ENCODE measurements at places on chromosomes 6 and 20.

GRCh38 chr6:5626727-5627426 lies 365.6 kb downstream of the FARS2 start:
- peak overlapping the region; percentile 24 for H3K4me3 ChIP-seq
- H3K4me1 ChIP-seq, result peaks cover 42% of the 10 kb centered on the region
- peak; percentile 47 for DNase-seq
- peak overlapping the region; percentile 93 for H3K27ac ChIP-seq
- H3K36me3 ChIP-seq, result peaks cover 11% of the 10 kb centered on the region

DNA sequence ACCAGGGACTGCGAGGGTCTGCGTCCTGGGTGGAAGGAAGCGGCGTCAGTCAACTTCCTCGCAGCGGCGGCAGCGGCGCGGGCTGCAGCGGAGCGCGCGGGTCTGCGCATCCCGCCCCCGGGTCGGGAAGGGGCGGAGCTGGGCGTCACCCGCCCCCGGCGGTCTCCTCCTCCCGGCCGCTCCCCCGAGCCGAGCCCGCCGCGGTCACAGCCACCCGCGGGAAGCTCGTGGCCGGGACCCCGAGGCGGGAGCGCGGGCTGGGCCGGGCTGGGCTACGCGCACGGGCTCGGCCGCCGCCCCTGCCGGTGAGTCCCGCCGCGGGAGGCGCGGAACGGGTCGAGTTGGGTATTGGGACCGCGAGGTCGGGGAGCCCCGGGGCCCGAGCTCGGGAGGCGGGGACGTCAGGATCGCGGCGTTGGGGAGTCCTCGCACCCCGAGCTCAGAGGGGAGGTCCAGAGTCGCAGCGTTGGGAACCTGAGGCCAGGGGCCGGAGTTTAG lies at the start of gene PAQR8:
PAQR8 (plus strand) TSS at position 207 of the 498 bp plus-strand sequence. CDS start 41,063 bp downstream, outside the sequence.
- peak; percentile 75 for DNase-seq
- H3K4me1 ChIP-seq, result peaks cover 40% of the 10 kb centered on the region
- H3K27ac ChIP-seq, result peak within 1 kb of the TSS; percentile 95
- peak within 1 kb of the TSS; percentile 99 for H3K4me3 ChIP-seq
- peaks cover 27% of the 10 kb centered on the region for H3K36me3 ChIP-seq

- peaks cover 3% of the 10 kb centered on the region for H3K4me1 ChIP-seq
- no peaks in the 10 kb centered on the region for H3K36me3 ChIP-seq
- H3K27ac ChIP-seq, result no peak overlapping the region
These were observed 139.1 kb downstream of the COL9A1 start for GRCh38 chr6:70163795-70164194.

DNA sequence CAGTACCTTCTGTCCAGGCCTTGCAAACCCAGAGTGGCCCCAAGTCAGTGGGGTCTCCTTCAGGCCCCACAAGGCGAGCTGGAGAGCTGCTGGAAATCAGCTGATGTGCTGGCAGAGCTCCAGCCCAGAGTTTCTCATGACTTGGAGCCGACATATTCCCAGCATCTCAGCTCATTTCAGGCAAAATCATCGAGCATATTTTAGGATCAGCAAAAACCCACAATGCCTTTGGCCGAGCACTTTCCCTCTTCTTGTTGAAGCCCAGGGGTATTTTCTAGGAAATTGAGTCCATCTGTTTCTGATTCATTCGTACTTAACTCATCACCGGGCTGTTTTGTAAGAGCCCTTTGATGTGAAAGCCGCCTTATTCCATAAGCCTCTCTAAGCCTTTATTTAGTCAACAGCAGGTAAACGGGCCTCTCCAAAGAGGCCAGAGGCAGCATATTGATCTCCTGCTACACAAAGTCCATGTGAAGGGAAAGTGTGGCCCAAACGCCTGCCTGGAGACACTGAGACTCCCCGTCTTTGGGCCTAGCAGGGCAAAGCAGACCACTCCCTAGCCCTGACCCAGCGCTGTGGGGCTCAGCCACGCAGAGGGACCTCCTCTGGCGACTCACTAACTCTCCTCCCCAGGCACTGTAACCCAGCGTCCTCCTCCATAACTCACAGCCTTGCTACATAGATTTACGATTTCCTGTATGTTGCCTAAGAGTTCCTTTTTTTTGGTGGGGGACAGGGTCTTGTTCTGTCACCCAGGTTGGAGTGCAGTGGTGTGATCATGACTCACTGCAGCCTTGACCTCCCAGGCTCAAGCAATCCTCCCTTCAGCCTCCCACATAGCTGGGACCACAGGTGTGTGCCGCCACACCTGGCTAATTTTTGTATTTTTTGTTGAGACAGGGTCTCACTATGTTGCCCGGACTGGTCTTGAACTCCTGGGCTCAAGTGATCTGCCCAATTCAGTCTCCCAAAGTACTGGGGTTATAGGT lies 12.1 kb upstream of the C20orf203 start:
- H3K27ac ChIP-seq, result no peak overlapping the region
- no peaks in the 10 kb centered on the region for H3K36me3 ChIP-seq
- H3K27me3 ChIP-seq, result no peaks in the 10 kb centered on the region
- H3K4me3 ChIP-seq, result no peak overlapping the region
- DNase-seq, result no peak

GRCh38 chr20:52992632-52993031 lies 20.5 kb downstream of the TSHZ2 start:
- peak overlapping the region; percentile 5 for H3K27ac ChIP-seq
- H3K4me3 ChIP-seq, result no peak overlapping the region
- H3K4me1 ChIP-seq, result peaks cover 13% of the 10 kb centered on the region
- H3K27me3 ChIP-seq, result no peaks in the 10 kb centered on the region
- no peak for DNase-seq

Data from activated CD4-positive, alpha-beta T cell treated with anti-CD3 and anti-CD28 coated beads, Interleukin-2, amount 10 ng/mL, durations not matched to agents 7 days and 5 days (primary cell).